ENCODE measurements at places on chromosomes 12 and 14.

GRCh38 chr12:110005319-110005973, 6.2 kb downstream of the ANKRD13A start:
- no peak for DNase-seq

DNA sequence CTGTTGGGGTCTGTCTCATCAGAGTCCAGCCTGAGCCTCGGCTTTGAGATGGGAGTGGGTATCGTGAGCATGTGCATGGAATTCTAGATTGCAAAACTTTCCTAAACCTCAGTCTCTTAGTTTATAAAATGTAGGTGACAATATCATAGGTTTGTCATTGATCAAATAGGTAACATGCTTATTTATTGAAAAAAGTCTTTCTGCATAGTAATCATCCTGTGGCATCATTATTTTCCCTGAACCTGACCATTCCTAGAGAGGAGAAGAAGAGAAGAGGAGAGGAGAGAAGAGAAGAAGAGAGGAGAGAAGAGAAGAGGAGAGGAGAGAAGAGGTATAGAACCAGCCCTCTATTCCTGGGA, 4.1 kb downstream of the SMIM41 start:
- DNase-seq, result no peak

DNA sequence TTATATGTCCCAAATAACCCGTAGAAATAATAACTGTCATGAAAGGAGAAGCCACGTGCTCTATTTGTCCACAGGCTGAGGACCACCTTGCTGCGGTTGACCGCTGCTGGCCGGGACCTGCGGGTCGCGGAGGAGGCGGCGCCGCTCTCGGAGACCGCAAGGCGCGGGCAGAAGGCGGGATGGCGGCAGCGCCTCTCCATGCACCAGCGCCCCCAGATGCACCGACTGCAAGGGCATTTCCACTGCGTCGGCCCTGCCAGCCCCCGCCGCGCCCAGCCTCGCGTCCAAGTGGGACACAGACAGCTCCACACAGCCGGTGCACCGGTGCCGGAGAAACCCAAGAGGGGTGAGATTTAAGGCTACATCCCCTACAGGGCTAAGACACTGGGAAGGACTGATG, 21.0 kb downstream of the RPGRIP1 start:
- peak; percentile 5 for DNase-seq

GRCh38 chr12:87365423-87365822, 663.8 kb downstream of the C12orf50 start:
- DNase-seq, result no peak
